ENCODE measurements at places on chromosomes 1 and 21.

- DNase-seq, result no peak
These were observed 48.2 kb downstream of the HLCS start for GRCh38 chr21:36918291-36918690.

- DNase-seq, result no peak
These were observed 59.9 kb upstream of the KCNK1 start for GRCh38 chr1:233554037-233554436.

- no peak for DNase-seq
These were observed 19.1 kb downstream of the AJAP1 start for GRCh38 chr1:4673494-4673893.

DNA sequence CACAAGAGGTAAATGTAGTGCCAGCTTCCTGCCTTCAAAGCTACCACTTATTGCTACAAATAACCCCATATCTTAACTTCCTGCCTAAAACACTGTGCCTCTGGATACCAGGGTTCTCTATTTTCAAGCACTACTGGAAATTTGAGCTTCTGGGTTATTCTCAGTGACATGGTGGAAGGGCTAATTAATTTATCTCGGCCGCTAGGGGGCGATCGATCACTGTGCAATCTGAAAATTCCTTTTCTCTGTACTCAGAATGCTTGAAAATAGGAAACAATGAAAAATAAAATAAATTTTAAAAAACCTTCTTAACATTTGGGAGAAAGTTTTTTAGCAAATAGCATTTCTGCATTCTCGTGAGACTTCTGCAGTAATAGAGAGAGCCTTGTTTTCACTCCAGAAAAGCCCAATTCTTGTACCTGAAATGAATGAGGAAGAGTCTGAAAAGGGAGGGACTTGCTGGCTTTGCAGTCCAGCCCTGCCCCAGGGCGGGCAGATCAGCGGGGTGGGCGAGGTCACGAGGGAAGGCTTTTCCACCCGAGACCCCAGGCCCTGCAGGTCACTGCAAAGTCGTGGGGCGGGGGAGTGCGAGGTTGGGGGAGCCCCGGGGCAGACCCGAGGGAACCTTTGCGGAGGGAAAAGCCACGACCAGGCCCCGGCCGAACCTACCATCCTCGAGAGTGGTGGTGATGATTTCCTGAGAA is 276.7 kb downstream of the PCP4 start:
- DNase-seq, result peak; percentile 68

DNA sequence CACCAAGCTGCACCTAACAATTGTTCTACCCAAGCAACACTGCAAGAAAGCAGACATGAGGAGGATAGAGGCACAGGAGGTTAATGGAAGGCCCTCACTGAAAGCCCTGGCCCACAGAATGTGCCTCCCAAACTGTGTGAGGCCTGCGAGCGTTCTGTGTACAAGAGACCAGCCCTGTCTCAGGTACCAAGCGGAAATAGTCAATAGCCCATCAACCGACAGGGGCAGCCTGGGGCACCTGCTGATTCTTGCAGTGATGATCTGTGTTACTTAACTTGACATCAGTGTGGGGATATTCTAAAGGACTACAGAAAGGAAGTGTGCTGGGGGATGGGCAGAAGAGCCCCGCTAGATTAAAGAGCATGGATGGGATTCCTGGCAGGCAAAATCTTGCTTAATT is 392.4 kb downstream of the KCNH1 start:
- DNase-seq, result no peak

DNA sequence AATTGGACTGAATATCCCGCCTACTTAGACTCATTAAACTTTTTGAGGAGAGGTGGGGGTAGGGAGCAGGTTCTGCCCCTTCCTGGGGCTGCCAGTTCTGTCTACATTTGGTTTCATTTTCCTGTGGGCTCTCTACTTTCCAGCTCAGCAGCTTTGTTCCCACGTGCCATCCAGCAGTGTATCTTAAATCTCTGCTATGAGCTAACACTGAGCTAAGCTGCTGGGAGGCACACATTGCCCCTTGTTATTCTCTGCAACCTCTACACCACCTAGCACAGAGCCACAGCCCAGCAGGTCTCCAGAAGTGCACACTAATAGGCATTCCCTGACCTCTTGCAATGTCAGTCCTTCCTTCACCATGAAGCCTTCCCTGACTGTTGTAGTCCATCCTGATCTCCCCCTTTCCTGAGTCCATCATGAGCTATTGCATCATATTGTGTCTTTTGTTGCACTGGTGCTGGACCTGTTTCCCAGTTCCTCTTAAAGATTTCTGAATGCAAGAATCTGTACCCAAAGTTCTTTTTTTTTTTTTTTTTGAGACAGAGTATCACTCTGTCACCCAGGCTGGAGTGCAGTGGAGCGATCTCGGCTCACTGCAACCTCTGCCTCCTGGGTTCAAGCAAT is 28.7 kb upstream of the NRDC start:
- no peak for DNase-seq

- no peak for DNase-seq
These were observed 22.4 kb downstream of the ZZZ3 start for GRCh38 chr1:77659879-77660593.

- no peak for DNase-seq
These were observed 11.5 kb upstream of the TMEM51 start for GRCh38 chr1:15141935-15142539.

- no peak for DNase-seq
These were observed 27.6 kb downstream of the SPATA21 start for GRCh38 chr1:16409536-16410152.

DNA sequence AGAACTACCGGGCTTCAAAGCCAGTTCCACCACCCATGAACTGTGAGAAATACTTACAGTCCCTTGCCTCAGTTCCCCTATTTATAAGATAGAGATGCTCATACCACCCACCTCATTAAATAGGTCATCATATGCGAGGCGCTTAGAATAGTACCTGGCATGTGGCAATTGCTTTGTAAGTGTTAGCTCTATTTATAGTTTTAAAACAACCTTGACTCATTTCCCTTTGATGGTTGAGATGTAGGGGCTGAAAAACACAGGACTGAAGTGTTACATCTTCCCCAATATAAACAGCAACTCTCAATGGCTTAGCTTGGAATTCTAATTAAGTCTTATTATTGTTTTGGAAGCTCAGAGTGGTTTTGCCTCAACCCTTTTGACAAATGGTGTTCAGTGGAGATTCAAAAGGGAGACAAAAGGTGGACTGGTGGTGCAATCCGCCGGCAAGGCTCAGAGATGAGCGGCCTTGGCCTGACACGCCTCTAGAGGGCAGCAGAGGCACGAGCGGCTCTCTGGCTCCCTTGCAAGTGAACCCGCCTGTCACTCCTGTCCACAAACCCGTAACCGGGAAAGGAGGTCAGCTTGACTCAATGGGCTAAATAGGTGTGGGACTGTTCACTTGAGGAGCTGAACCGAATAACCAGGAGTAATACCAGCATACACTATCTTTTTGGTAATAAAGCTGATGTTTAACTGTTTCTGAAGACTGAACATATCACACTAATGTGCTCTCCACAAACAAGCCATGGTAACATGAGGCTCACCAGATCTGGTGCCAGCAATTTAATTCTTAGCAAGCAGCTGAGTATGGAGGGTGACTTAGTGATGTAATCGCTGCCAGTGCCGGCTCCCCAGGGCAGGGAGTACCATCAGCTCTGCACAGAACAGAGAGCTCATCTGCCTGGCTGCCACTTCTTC is 19.5 kb upstream of the SMYD2 start:
- peak; percentile 86 for DNase-seq

GRCh38 chr1:199113265-199113869 is 474.5 kb downstream of the PTPRC start:
- peak; percentile 71 for DNase-seq

DNA sequence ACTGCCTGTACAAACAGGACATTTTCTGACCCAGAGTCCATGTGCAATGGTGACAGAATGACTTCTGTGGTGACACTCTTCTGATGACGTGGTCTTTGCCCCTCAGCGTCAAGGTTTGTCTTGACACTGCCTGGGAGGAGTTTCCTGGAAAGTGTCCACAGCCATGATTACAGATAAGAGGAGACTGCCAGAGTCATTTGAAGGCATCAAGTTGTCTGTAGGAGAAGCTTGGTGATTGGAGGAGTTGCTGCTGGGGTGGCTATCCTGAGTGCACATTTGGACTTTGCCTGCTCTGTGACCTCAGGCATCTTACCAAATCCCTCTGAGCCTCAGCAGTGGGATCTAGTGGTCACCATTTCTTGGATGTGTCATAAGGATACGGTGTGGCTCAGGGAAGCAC is 17.7 kb downstream of the TCHHL1 start:
- DNase-seq, result no peak

- no peak for DNase-seq
These were observed 26.2 kb downstream of the RHEX start for GRCh38 chr1:206079135-206079534.

- no peak for DNase-seq
These were observed 153.1 kb downstream of the PSMG1 start for GRCh38 chr21:39029900-39030884.

DNA sequence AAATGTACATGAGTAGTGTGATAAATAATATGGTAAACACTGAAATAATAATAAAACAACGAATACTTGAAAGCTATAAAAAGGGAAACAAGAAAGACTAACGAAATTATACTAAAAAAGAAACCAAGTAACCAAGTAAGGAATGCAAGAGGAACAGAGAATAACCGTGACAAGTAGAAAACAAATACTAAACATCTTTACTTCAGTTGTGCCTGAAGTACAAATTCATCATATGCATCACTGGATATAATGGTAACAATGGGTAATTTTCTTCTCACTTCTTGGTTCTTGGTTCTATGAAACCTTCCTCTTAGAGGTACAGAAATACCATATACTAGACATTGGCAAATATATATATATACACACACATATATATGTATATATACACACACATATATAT is 1093.6 kb upstream of the B3GALT2 start:
- no peak for DNase-seq

DNA sequence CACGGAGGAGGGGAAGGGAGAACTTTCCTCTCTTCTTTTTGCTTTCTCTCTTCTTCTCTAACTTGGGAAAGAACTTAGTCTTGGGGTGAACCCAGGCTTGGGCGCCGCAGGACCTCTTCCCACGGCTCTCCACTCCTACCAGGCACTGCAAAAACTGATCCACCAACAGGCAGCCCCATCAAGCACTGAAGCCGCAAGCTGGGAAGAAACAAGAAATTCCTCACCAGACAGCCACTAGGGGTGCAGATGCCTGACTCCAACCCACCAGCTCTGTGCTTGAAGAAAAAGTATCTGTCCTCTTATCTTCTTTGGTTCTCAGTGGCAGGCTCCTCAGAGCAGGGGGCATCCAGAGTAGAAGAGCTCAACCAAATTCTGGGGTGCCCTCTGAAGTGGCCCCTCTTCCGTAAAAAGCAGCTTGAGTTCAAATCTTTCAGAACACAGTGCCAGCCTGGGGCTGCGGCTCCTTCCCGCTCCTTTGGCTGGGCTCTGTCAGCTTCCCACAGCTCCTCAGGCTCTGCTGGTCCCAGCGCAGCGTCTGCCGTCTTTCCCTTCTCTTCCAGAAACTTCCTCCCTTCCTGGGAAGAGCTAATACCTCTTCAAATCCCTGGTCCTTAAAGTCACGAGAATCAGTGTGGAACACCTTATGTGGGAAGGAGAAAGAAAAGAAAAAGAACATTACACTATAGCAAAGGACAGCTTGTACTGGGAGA is 2.4 kb downstream of the SLC41A1 start:
- no peak for DNase-seq

GRCh38 chr1:112520166-112520565 is 11.4 kb downstream of the WNT2B start:
- DNase-seq, result no peak

DNA sequence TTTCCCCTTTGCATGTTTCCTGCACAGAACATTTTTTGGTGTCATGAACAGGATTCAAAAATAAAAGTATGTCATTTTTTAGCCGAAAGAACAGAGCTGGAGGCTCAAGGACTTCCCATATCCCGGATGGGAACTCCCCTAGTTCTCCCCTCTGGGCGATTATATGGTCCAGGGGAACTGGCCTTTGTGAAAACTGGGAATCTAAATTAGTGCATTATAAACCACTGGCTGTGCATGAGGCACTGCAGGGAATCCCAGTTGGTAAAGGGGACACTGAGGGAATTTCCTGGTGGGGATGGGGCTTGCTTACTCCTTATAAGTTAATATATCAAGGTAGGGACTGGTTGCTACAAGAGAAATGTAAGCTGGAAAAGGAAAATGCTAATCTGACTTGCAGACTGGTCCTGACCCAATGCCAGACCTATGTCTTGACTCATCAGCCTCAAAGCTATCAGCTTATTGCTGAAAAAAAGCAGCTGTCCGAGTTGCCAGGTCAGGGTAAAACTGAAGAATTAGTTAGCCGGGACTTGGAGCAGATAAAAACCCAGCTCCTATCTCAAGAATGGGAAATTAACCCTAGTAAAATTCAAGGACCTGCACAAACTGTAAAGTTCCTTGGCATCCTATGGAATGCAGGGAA is 122.6 kb downstream of the FCRL5 start:
- DNase-seq, result no peak

DNA sequence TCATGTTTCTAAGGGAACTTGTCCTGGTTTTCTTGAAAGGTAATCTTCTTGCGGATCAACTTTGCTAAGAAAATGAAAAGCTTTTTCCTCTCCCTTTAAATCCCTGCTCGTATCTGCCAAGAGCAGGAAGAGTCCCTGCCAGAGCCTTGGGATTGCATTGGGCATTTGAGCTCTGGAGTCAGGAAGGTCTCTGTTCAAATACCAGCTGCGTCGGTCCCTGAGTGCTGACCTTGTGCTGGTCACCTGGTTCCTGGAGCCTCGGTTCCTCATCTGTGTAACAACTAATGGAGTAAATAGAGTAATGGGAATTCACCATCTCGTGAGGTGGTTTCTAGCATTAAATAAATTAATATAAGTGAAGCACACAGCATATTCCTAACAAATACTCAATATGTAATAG is 274.6 kb upstream of the TMEM51 start:
- DNase-seq, result no peak

- DNase-seq, result no peak
These were observed 33.8 kb downstream of the TMCO1 start for GRCh38 chr1:165734906-165735305.

DNA sequence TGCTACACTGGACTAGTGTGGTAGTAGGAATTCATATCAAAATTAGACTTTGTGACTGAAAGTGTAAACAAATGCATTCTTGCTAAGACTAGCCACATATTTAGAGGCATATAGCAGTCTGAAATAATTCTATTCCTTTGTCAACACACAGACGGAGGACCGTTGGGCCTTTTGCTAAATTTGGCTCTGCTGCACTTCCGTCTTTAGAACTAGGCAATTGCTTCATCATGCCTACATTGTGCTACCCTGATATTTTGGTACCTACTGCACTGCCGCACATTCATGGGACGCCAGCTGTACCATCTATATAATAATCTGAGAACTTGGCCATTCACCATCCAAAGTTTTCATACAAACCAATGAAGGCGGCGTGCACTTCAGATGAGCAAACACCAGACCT is 346.8 kb downstream of the KIF26B start:
- no peak for DNase-seq

DNA sequence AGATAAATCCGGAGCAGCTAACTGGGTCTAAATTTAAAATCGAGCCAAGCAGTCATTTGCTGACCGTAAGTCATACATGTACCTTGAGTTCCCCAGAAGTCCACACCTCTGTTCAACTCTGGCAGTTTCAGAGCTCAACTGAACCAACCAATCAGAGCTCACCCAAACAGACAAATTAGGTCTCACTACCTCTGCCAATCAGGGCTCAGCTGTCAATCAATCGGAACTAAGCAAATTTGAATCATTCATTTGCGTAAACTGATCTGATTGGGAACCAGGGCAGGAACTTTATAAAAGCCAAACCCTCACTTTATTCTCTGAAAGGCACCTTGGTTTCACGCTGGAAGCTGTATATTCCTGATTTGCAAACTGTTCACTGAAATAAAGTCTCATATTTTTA is 11.2 kb upstream of the ACBD6 start:
- DNase-seq, result no peak

Measured in stimulated activated CD4-positive, alpha-beta T cell treated with anti-CD3 and anti-CD28 coated beads, Interleukin-2, amount 100 ng/mL, for 24 hours (primary cell).